ENCODE measurements at places on chromosomes 5 and 9.

DNA sequence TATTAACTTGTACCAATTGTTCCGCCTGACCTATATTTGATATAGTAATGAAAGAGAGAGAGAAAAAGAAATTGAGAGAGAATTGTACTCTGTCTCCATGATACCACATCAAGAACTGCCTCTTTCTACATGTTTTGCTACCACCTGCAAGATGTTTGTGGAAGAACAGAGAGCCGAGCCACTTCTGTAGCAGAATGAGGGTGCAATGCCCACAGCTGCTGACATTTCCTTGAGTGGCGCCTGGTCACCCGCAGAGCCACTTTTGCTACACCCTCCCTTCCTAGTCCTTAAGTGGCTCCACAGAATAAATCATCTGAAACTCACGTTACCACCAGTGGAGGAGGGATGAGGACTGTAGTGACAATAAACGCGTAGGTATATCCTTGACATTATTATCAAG lies 17.1 kb upstream of the FAM81B start:
- DNase-seq = no peak

DNA sequence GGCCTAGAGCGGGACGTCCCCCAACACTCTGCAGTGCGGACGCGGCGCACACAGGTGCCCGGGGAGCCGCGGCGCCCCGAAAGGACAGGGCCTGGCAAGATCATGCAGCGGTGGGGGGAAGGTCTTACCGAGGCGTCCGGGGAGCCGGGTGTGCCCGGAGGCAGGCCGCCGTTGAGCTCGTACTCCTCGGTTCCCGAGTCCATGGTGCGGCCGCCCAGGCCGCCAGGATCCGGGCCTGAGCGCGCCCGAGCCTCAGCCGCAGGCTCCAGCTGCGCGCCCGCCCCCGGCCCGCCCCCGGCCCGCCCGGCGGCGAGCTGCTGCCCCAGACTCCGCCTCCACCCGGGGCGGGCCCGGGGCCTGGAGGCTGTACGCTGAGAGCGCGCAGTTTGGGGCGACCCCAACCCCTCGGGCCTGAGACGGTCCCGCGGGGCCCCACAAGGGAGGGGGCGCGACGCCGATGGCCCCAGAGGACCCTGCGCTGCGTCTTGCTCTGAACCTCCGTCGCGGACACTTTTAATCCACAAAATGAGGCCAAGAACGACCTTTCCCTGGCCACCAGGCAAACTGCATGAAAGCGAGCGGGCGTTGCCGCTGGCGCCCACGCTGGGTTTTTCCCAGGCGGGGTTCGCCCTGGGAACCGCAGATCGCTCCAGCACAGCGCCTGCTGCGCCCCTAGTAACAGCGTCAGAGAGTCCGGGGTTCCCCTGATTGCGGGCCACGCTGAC lies at the start of gene NINJ1:
TSS of gene NINJ1 (minus strand) at position 237 of the 725 bp plus-strand sequence. CDS start at position 203, 34 bp downstream.
- peak; percentile 87 for DNase-seq

DNA sequence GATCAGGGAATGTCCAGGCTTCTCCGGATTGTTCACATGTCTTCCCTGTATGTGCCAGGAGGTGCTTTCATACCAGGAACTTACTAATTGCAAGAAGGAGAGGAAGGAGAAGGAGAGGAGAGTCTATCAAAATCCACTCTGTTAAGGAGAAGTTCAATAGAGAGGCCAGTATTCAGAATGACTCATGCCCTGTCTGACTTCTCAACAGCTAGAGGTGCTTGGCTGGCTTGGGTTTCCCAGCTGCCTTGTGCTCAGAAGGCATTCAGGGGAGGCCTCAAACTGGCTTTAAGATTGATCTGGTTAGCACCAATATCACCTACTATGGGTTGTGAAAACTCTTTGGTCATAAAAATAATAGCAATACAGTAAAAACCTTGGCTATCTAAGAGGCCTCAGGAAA lies 167.9 kb upstream of the GLRA1 start:
- no peak for DNase-seq

DNA sequence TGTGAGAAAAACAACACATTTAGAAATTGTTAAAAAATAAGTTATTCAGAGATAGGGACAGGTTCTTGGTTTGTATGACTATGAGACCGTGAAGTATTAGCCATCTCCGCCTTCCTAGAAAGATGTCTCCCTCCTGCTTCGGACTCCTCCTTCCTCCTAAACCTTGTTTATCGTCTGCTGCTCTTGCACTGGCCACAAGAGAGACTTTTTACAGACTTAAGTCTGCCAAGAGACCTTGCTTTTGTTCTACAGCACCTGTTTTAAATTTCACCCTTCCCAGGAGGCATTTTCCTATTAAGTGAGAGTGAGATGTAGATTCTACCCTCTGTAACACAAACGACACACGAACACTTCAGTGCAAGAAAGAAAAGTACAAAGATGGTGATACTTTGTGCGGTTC lies 274.6 kb downstream of the ARHGEF28 start:
- DNase-seq = no peak

DNA sequence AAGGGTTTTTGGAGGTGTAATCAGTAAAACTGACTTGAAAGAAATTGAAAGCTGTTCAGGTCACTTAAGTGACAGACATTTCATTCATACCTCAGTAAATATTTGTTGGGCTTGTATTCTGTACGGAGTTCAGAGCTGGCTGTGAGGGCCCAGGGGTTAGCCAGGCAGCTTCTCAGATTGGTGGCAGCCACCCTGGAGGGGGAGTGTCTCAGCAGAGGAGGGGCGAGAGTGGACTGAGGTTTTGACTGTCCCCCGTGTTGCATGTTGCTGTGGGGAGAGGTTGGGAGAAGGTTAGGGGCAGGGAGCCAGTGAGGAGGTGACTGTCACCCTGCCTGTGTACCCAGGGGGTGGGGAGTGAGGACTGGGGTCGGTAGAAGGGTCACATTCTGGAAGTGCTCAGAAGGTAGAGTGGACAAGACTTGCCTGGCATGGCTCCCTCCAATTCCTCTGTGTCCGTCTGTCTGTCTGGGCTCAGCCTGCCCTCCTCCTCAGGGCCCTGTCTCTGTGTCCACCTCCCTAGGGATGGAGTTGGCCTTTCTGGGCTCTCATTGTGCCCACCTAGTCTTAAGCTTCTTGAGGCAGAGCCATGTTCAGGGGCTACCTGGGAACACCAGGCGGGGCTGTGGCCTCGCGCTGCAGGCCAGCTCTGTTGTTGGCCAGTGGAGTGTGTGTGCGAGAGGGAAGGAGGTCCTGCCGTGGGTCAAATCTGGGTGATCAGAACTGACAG lies 4.4 kb downstream of the PHF2 start:
- DNase-seq = peak; percentile 18

- no peak for DNase-seq
Measured at GRCh38 chr5:55554585-55555202, 19.9 kb upstream of the PLPP1 start.

DNA sequence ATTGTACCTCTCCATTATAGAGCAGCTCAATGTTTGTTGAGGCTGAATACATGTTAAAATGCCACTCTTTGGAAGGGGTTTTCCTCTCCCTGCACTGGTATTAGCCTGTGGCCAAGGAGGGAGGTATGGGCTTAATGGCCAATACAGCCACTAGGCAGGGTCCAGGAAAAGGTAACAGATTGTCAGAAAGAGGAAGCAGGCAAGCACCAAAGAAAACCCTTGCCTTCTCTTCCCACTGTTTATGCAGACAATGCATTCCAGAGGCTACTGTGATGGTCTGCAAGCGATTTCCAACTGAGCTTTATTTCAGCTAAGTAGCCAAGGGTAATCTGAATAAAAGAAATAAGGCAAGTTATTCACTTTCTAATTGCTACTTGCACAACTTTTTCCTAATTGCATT lies 95.3 kb upstream of the SLC27A6 start:
- DNase-seq = no peak

DNA sequence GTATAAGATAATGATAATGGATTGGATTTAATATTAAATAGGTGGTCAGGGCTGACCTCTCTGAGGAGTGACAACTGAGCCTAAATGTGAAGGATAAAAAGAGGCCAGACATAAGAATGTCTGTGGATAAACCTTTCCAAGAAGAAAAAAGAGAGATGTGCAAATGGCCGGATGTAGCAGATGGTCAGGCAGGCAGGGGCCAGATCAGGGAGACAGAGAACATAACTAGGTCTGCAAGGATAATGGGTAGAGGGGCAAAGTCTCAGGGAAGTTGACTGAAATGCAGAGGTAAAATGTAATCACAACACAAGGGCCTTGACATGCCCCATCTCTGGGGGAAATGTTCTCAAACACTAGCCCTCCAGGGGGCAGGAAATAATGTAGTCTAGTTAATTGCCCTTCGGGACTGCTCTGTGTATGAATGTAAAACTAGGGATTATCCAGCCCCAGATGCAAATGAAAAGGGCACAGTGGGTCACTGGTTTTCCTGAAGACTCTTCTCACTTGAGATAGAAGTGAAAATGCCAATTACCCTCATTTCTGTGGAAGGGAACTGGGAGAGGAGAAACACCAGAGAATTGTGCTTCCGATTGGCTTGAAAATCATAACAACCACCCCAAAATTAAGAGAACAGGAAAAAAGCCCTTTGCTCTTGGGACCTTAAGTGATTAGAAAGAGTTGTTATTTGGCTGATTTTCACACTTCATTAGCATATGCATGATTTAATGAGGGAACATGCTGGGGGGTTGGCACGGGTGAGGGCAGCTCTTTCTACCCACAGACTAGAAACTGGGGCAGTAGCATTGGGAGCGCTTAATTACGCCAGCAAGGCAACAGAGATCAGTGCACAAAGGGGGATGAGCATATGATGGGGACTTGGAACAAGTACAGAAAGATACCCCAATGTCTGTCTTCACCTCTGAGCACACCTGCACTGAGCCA lies 88.6 kb downstream of the PPP2R2B start:
- no peak for DNase-seq

DNA sequence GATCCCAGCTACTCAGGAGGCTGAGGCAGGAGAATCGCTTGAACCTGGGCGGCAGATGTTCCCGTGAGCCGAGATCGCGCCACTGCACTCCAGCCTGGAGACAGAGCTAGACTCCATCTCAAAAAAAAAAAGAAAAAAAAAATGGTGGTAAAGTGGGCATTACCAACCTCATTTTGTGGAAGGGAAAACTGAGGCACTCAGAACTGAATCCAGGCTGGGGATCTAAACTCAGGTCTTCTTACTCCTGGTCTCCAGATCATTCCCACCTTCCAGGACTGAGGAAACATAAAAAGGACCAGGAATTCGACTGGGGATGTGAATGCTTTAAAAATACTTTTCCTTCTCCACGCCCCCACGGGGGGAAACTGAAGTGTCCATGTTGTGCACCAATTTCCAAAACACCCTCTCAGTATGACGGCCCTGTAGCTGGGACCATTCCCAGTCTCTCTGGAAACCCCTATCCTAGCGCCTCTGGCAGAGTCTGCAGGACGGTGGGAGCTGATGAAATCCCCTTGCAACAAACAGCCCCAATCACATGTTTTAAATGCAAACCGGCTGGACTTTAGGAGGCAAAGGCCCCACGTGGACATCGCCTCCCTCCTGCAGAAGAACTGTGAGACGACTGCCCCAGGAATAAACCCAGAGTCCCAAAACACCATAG lies 8.9 kb upstream of the AKNA start:
- no peak for DNase-seq

DNA sequence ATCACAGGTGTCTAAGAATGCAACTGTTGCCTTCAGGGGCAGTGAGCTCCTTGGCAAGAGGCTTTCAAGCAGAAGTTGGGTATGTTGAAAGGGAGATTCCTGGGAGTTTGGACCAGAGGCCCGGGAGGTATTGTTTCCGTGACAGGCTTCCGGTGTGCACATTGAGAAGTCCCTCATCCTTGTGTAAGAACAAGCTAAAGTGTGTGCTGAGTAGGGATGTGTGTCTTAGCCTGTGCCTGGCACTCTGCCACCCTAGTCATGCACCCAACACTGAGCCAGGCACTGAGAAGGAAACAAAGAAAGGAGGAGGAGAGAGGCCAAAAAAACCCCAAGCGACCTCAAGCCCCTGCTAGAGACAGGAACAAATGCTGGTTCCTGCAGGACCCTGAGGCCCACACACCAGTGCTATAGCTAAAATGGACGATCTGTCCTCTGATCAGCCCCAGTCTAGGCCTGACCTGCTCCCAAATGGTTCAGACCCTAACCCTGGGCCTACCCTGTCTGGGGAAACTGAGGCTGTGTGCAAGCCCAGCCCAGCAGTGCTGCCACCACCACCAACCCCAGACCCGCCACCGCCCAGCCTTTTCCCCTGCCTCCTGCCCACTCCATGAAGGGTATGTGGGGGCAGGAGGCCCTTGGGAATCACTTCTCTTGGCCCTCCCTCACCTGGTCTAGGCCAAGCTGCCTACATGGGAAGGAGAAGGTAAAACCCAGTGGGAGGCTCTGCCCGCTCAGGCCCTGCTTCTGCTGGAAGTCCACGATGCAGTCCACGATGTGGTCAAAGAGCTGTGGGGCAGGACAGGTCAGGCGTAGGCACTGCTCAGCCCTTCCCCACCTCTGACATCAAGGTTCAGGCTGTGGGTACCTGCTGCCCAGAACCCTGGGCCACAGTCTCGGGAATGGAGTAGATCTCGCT lies 12.6 kb downstream of the HK3 start:
- no peak for DNase-seq

DNA sequence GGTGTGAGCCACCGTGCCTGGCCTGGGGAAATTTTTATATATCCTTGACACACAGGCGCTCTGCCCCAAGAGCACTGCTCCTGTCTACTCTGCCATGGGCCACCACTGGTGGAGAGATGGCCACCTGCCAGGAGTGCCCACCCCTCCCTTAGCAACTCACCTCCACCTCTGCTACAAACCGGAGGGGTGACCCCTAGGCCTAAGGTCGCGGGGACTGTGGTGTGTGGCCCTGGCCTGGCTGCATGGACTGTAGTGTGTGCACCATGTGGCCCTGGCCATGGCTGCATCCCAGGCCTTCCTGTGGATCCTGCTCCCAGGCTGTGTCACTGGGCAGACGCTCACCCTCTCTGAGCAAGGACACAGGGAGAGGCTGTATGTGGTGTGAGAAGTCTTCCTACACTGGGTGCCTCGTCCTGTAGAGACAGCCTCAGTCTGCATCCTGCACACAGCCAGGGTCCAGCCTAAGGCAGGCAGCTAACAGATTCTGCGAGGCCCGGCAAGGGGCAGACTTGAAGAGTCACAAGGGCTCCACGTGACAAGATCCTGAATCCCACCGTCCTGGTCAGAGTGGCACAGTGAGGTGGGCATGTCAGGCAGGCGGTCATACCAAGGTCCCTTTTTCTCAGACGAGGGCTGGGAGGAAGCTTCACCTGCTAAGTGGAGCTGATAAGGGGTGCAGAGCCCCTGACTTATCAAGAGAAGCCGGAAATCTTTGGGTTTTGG lies 10.3 kb downstream of the NINJ1 start:
- peak; percentile 32 for DNase-seq

DNA sequence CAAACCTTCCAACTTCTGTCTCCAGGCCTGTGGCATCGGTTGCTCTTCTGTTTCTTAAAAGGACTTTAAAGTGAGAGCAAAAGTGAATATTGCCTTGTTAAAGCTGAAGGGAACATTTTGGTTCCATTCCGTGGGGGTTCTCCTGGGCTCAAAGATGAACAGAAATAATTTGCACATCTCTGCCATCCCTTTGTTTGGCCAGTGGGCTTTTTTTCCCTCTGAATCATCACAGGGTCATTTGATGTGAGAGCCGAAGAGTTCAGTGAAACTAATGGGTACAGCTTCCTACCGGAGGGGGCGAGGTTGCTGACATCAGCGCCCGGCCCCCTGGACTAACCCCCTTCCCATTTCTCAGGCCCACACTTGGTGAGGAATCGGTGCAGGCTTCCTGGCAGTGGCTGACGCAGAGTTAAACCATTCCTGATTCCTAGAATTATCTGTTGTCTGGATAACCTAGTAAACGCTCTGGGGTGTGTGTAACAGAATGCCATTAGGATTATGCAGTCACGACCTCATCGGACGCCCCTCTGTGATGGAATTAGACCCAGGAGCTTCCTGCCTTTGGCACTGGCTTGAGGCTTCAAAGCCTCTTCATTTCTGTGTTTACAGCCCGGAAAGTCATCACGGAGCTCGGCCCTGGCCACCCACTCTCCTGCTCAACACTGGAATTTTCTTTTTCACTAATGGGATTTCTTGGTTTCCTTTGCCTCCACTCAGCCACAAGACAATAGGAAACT lies 61.6 kb upstream of the RPL26L1 start:
- DNase-seq = no peak
